ENCODE measurements at places on chromosomes 4 and X.

DNA sequence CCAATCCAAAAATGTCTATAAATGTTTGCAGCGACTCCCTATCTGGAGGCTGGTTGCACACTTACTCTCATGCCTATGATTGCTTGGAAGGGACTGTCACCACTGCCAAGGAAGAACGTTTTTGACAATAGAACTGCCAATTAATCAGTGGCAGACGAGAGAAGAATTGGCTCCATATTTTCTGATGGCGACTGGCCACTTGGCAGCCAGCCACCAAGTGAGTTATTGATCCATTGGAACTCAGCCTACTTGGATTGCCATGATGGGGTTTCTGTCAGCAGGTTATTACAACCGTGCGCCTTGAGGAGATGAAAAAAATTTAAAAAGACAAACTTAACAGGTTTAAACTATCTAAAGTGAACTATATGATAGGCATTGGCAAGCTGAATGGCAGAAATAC lies 47.4 kb downstream of the LINC00632 start:
- no peak for DNase-seq

DNA sequence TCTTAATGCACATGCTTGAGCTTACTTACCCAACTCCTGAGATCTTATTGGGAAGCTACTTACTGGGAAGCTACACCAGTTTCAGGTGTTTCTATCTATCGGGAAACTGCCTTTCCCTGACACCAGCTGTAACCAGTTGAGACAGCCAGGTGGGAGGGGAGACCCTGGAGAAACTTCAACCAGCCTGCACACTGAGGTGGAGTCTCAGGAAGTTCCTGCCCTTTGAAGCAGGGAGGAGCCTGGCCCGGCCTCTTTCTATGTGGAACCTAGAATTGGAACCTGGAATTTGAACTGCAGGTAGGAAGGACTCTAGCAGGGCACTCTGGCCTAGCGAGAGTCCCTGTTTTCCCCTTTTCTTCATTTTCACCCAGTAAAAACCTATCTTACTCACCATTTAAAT lies 425.8 kb upstream of the PABPC4L start:
- no peak for DNase-seq

- no peak for DNase-seq
Observed at GRCh38 chr4:41143311-41144039, 70.9 kb downstream of the APBB2 start.

DNA sequence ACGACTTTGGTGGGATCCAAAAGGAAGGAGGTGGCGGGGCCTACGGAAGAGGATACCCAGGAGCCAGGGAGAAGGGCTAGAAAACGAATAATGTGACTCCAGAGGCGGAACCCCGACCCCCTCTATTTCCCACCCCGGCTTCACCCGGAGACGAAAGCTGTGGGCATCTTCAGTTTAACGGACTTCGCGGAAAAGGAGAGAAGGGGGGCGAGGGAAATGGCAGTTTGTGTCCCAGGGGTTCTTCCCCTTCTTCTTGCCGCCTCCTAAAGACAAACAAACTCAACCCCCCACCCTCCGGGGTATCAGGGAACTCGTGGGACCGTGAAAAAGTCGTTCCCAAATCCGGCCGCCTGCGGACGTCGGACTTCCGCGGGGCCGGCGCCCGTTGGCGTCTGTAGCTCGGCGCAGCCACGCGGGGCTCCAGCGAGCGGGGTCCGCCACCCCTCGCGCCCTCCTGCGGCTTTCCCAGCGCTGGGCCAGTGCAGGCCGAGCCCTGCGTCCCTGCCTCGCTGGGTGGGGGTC lies 3.6 kb upstream of the LEF1 start:
- DNase-seq: peak; percentile 65

GRCh38 chrX:38661561-38661960 lies 100.2 kb downstream of the TSPAN7 start:
- DNase-seq: no peak

GRCh38 chrX:9133426-9133825 lies 99.5 kb upstream of the FAM9B start:
- DNase-seq: no peak

- peak; percentile 95 for DNase-seq
Observed at GRCh38 chr4:153084980-153085630, 119.1 kb upstream of the TRIM2 start.

- no peak for DNase-seq
Observed at GRCh38 chrX:96982161-96982560, 98.5 kb downstream of the RPA4 start.

- no peak for DNase-seq
Observed at GRCh38 chrX:71453056-71453455, 79.8 kb upstream of the OGT start.

Data from glutamatergic neuron (in vitro differentiated cells).